H4 (cell line): ENCODE measurements at places on chromosomes 4 and X.

DNA sequence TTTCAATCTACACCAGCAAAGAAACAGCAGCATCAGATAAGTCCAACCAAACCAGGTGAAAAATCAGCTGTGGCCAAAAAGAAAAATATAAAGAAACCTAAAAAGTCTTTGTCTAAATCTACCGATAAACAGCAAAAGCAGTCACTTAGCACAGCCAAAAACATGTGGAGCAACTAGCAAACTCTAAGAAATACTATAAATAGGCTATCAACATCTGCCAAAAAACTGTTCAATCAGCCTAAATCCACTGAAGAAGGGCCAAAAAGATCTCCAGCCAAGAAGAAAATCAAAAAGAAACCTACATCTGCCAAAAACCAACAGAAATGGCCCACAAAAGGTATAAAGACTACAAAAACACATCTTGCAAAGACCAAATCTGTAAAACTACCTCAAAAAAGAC lies 36.7 kb upstream of the CABS1 start:
- no peak for DNase-seq

- no peak for DNase-seq
Observed at GRCh38 chr4:189088780-189089179, 851.9 kb upstream of the FRG1 start.

DNA sequence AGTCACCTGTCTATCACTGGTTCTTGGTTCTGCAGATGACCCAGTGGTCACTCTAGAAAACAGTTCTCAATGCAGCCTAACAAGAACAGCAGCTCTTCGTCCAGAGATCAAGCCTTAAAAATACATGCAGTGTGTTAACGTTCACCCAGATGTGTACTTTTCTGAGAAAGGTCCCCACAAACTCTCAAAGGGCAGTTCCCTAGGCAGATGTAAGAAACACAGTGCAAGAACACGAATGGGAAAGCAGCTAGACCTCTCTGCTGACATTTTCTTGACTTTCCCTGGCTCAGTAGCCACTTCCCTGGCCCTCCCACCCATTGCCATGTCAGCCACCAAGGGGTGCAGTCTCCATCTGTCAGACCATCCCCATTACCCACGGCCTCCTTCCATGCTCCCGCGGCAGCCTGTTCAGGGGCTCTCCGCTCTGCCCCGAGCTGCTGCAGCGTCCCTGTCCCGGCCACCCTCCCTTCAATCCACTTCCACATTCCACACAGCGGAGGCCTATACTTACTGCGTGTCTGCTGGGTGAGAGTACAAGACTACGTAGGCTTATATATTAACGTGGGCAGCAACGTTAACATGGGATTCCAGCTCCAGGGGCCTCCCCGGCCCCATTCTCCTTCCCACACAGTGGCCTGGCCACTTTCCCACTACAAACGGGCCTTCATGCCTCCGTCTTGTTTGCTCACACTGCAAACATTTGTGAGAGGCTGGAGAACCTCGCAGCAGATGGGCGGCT lies 34.3 kb downstream of the IRF2 start:
- no peak for DNase-seq

DNA sequence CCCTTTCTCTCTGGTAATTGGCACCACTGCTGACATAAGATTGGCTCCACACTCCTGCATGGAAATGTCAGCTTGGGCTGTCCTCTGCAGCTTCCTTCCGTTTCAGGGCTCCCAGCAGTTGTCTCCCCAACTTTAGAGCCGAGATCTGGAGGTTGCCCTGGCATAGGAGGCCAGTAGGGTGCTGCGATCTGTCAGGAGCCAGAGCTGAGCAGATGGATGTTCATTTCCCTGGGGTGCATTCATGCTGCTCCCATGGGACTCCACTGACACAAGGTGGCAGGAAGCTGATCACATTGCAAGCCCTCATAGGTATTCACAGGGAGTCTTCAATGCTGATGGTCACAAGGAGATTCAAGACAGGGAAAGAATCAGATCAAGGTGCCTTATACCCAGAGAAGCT lies 116.6 kb upstream of the RAI2 start:
- DNase-seq: no peak

GRCh38 chrX:76862509-76862908 lies 435.0 kb downstream of the MAGEE1 start:
- no peak for DNase-seq

DNA sequence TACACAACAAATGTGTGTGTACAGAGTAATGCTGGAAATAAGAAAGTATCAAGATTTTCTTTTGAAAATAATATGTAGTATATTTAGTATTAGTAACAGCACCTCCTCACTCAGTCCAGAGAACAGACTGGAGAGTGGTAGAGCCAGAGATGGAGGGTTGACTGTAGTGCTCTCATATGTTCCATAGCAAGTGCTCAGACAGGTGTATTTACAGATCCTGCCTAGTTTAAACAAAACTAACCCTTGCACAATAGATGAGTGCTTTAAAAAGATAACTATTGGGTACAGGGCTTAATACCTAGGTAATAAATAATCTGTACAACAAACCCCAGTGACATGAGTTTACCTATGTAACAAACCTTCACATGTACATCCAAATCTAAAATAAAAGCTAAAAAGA lies 381.0 kb upstream of the EMCN start:
- DNase-seq: no peak

DNA sequence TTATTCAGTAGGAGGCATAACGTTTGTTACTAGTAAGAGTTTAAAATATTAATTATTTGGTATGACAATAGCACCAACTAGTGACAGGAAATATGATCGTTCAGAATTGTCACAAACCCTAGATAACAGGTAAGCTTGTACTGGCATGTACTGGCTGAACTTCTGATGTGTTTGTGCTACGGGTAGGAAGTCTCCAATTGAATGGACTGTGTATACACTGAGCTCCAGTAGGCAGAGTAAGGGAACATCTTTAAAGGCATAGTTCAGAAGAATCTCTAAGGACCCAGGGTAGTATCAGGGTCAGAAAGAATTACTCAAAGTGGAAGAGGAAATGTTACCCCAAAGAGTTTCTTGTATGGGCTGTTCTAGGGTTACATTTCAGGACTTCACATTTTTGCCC lies 230.4 kb downstream of the EDA2R start:
- no peak for DNase-seq

DNA sequence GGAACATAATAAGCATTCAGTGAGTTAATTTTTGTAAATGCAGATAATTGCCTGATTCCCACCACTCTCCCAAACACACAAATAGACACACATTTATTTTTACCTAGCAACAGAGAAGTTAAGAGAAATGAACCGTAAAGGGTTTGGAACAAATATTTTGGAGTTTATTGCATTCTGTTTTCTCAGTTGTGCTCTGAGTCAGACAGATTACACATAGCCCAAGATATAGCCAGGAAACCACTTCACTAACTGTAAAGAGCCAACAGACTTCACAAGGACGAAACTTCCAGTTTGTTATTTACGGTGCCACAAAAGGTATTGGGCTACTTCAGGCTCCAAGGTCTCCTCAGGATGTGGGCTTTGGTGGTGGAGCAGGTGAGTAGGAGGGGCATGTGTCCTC lies 217.0 kb downstream of the BMPR1B start:
- DNase-seq: peak; percentile 41

DNA sequence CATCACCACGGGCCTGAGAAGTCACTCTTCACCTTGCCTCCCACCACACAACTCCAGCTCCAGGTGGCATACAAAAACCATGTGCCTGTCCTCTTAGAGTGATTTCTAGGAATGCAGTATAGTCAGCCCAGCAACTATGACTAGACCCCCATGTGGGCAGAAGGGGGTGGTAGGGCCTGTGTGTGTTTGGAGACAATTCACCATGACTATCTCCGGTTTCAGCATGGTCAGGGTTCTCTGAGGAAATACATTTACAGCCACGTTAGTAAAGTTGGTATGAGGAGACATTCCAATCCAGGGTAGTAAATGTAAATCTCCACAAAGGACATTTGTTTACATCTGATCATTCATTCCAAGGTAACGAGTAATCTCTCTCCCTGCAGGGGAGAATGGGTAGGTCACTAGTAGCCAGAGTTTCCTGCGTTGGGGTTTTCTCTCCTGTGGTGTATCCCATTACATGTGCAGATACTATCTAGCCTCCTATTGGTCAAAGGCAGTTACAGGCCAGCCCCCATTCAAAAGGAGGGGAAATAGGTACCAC lies 4.2 kb upstream of the MTMR1 start:
- peak; percentile 91 for DNase-seq

- DNase-seq: no peak
Observed at GRCh38 chr4:20253735-20254409, 2.2 kb downstream of the SLIT2 start.
